ENCODE measurements at places on chromosomes 16 and 17. TPM values are rescaled to one million over a fixed set of nuclear protein-coding genes. Genes with fewer than 3 reads are reported as not detected.

PMFBP1 gene
- total RNA-seq, result 1.1 TPM

CA10 gene
- total RNA-seq, result not detected

MEIOB gene
- total RNA-seq, result 0.40 TPM

PPL gene
- total RNA-seq, result not detected

KRTAP3-1 gene
- not detected for total RNA-seq

ACSM2A gene
- total RNA-seq, result not detected

AP2B1 gene
- 157 TPM for total RNA-seq

KRT222 gene
- total RNA-seq, result not detected

PRR29 gene
- total RNA-seq, result 2.5 TPM

NME1 gene
- 296 TPM for total RNA-seq

TBX6 gene
- 2.5 TPM for total RNA-seq

PPP1R1B gene
- not detected for total RNA-seq

WSCD1 gene
- total RNA-seq, result not detected
